Activated CD4-positive, alpha-beta T cell treated with anti-CD3 and anti-CD28 coated beads, Interleukin-2, amount 10 ng/mL, durations not matched to agents 7 days and 5 days (primary cell): ENCODE measurements at places on chromosomes 4 and X. TPM values are rescaled to one million over a fixed set of nuclear protein-coding genes. Genes with fewer than 3 reads are reported as not detected.

The NOX1 gene
- not detected for total RNA-seq

- no peaks in the 10 kb centered on the region for H3K36me3 ChIP-seq
- H3K4me1 ChIP-seq = no peaks in the 10 kb centered on the region
- H3K27me3 ChIP-seq = peaks cover 8% of the 10 kb centered on the region
- H3K4me3 ChIP-seq = no peak overlapping the region
- DNase-seq = no peak
- H3K27ac ChIP-seq = no peak overlapping the region
Measured at GRCh38 chr4:128481752-128482480, 194.3 kb upstream of the PGRMC2 start.

DNA sequence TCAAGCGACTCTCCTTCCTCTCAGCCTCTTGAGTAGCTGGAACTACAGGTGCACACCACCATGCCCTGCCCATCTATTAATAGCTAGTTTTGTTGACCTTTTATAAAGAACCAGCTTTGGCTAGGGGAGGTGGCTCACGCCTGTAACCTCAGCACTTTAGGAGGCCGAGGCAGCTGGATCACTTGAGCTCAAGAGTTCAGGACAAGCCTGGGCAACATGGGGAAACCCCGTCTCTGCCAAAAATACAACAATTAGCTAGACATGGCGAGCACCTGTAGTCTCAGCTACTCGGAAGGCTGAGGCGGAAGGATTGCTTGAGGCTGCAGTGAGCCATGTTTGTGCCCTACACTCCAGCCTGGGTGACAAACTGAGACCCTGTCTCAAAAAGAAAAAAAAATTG is 2.7 kb downstream of the TKTL1 start:
- H3K27ac ChIP-seq = no peak overlapping the region
- no peak for DNase-seq
- no peaks in the 10 kb centered on the region for H3K36me3 ChIP-seq
- H3K27me3 ChIP-seq = no peaks in the 10 kb centered on the region

DNA sequence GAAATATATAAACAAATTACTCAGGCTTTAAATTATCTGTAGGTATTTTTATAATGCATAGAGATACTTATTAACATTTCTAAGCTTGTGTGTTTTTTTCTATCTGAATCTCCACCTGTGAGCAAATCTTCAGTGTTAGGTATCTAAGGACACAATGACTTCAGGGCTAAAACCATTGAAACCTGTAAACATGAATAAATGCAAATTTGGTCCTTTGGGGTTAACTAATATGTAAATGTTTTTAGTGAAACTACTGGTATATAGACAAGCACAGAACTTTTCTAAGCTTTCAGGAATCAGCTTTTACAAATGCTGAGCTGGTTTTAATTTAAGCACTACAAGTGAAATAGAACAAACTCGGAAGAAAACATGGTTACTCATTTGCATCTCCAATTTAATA is 147.9 kb downstream of the FBXO8 start:
- H3K4me3 ChIP-seq = no peak overlapping the region
- H3K4me1 ChIP-seq = no peaks in the 10 kb centered on the region
- DNase-seq = no peak
- no peaks in the 10 kb centered on the region for H3K36me3 ChIP-seq
- no peak overlapping the region for H3K27ac ChIP-seq
- peaks cover 6% of the 10 kb centered on the region for H3K27me3 ChIP-seq

DNA sequence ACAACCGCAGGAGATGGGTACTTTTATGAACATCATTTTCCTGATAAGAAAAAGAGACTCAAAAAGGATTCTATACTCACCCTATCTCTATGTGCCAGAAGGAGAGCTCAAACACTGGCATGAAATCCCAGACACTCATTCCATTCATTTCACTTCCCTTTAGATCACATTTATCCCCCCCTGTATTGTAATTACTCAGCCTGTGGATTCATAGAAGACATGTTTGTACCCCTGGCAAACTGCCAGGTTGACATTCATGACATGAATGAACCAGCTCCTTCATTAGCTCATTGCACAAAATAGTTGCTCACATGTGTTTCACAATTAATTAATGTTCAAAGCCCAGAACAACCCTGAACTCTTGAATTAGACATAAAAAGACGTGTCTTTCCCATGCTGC is 4.9 kb downstream of the SMR3A start:
- H3K27me3 ChIP-seq = no peaks in the 10 kb centered on the region
- H3K4me1 ChIP-seq = no peaks in the 10 kb centered on the region
